Left renal cortex interstitium (tissue), 4 donors: ENCODE measurements at places on chromosomes 4 and X. TPM values are rescaled to one million over a fixed set of nuclear protein-coding genes. Genes with fewer than 3 reads are reported as not detected.

DNA sequence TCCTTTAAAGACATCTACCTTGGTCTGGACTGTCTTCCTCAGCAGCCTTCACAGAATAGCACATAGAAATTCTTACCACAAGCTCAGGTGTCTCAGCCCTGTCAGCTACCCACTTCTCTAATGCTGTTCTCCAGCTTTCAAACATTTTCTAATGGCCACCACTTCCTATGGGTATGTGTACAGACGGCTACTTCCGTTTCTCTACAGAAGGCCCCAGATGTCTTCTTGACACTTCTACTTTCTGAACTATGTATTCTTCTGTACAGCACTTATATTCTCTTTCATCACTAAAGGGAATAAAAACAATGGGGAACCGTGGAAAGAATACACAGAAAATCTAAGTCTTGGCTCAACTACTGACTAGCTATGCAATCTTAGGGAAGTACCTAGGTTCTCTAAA lies 13.3 kb downstream of the OPHN1 start:
- no peak for DNase-seq

- DNase-seq: no peak
Observed at GRCh38 chrX:40176351-40177116, 78.8 kb upstream of the BCOR start.

DNA sequence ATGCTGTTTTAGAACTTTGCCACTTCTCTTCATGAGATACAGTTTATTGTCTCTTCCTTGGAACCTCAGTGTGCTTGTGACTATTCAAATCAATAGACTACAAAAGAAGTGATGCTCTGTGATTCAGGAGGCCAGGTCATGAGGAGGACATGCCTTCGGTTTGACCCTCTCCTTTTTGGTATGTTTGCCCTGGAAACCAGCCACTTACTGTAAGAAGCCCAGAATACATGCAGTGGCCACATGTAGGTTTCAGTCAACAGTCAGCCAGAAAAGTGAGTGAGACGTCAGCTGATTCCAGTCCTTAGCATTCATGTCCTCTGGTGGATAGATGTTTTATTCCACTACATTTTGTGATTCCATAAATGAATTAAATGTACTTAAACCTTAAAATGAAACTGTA lies 328.7 kb downstream of the PCDH18 start:
- no peak for DNase-seq

GRCh38 chr4:121061215-121061614 lies 11.1 kb downstream of the NDNF start:
- DNase-seq: no peak

DNA sequence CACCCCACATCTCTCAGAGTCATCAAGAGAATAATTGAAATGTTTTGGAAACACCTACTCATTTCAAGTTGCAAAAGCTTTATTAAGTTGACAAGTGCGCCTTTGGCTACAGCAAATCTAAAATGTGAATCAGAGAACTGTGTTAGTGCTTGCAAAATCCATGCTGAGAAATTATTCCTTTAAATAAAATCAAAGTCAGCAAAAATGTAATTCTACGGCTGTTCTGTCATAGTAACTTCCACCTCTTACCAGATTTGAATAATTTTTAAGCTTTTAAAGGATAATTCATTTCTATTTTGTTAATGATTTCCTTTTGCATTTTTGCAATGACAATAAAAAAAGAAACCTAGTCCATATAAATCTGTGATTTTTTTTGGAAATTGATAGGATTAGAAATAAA lies 1779.1 kb downstream of the STIM2 start:
- DNase-seq: no peak

DNA sequence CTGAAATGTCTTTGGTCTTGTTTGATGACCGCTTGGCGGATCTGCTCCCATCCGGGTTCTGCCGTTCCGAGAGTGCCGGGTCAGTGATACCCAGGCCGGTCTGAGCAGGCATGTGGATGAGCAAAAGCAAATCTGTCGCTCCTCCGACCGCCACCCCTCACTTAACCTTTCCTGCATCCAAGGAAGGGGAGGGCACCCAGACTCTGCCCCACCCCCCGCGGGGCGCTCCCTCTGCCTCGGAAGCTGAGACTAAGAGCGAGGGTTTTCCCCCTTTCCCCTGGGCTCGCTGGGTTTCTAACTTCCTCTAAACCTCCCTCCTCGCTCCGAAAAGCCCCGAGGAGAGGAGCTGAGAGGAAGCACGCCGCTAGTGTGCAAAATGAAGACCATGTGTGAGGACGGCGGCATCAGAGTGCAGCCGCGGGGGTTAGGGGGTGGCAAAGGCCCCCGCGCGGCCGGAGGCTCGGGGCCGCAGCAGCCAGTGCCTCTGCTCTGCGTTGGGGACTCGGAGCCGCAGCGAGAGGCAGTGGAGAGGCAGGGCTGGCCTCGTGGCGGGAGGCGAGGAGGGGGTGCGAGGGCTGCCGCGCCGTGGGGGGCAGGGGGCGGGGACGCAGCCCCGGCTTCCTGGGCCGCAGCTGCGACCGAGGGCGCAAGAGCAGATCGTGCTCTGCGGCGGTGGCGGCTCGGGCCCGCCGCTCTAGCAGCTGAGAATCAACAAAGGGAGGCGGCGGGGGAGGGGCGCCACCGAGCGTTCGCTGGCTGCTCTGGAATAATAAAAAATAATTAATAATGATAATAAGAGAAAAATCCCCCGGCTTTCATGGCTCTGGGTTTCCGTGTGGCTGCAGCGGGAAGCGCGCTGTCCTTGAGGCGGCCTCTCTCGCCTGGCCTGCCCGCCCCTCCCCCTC lies 55.8 kb upstream of the BCOR start:
- no peak for DNase-seq

DNA sequence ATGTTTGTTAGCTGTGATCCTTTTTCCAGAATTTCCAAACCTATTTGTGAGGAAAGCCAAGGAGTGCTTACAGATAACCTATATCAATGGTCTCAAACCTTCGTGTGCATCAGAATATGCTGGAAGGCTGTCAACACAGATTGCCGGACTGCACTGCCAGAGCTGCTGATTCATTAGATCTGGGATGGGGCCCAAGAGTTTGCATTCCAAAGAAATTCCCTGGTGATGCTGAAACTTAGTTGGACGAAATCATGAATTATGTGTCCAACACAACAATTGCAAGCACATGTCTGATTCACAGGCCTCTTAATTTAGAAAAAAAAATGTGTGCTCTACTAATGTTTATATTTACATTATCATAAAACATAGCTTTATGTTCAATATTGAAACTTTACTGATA lies 544.0 kb upstream of the AMOT start:
- DNase-seq: no peak

GRCh38 chrX:74353984-74354383 lies 50.0 kb downstream of the ZCCHC13 start:
- DNase-seq: no peak

NOX1 gene
- 0.52 TPM for polyA plus RNA-seq

GJB1 gene
- polyA plus RNA-seq: 48.2 TPM

ZMAT1 gene
- polyA plus RNA-seq: 24.7 TPM

HTRA3 gene
- 9.7 TPM for polyA plus RNA-seq

BTC gene
- polyA plus RNA-seq: 7.3 TPM

CLDN34 gene
- not detected for polyA plus RNA-seq

MAGEA1 gene
- polyA plus RNA-seq: not detected

TXK gene
- 1.8 TPM for polyA plus RNA-seq
